Activated T-cell treated with anti-CD3 and anti-CD28 coated beads for 4 hours (primary cell): ENCODE measurements at places on chromosomes 7 and 10.

GRCh38 chr7:28564755-28565374 lies 152.5 kb downstream of the CREB5 start:
- DNase-seq = no peak

- DNase-seq = no peak
These were observed 24.6 kb upstream of the NAMPT start for GRCh38 chr7:106309362-106309761.

DNA sequence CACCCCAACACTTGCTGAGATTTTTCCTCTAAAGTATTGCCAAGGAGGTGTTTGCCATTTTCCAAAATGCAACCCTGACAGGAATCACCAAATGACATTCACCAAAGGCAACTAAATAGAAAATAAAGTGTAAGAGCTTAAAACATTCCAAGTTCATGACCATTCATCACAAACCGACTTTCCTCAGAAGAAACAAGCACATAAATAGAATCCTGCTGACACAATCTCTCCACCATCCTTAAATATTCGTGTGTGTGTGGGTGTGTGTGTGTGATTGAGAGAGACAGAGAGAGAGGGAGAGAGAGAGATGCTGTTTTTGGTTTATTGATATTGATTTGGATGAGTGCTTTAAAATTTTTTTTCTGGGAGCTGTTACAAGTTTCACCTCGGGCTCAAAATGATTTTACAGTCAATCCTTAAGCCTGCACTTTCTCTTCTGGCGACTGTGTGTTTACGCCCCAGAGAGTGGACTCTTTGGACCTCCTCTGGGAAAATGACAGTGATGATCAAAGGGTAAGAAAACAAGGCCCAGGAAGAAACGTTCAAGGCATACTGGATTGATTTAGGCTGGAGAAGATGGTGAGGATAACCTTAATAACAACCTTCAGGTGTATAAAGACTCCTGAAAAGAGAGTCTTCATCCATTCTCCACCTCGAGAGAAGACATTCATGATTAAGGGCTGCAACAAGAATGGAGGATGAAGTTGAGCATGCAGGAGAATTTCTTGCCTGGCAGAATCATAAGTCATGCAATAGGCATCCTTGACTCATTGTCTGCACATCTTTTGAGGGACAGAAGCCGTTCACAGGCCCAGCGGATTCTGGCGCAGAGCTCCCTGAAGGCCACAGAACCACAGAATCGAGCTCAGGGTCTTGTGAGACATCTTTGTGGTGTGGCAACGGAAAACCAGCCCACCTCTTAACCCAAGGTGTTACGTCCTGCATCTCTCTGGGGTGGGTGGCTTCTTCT lies 104.4 kb upstream of the FGFR2 start:
- no peak for DNase-seq

- no peak for DNase-seq
These were observed 25.8 kb upstream of the EEPD1 start for GRCh38 chr7:36127075-36127740.

DNA sequence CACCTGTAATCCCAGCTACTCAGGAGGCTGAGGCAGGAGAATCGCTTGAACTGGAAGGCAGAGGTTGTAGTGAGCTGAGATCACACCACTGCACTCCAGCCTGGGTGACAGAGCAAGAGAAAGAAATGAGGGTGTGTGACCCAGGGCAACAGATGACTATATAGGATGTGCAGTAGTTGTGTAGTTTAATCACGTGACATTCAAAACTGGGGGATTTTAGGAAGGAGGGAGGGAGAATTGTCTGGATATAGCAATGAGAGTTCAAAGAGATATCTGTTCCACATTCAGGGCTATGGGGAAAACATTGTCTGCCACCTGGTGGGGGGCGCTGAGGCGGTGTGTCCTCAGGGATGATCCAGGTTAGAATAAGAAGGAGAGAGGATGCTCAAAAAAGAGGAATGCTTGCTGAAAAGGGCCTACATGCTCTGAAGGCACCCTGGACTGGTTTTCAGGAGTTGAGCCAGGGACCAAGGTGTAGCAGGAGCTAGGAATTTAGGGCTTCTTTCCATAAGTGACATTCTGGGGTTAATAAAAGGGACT lies 7.8 kb upstream of the ZYX start:
- DNase-seq = no peak

- no peak for DNase-seq
These were observed 11.6 kb downstream of the GCK start for GRCh38 chr7:44177570-44178131.

DNA sequence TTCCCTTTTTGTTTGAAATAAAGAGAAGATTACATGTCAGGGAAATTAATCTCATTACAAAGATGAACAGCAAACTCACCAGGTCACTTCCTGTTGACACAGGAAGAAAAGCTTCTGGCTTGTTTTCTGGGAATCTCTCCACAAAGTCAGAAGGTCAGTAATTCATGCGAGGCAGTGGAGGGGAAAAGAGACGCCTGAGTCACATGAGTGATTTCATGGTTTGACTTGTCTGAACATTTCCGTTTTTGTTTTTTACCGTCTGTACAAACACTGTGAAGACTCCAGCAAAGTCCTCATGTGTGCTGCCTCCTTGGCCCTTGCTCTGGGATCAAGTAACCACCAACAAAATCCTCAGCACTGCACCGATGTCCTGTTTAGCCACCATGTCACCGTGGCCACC lies 2.5 kb upstream of the HABP2 start:
- DNase-seq = no peak

DNA sequence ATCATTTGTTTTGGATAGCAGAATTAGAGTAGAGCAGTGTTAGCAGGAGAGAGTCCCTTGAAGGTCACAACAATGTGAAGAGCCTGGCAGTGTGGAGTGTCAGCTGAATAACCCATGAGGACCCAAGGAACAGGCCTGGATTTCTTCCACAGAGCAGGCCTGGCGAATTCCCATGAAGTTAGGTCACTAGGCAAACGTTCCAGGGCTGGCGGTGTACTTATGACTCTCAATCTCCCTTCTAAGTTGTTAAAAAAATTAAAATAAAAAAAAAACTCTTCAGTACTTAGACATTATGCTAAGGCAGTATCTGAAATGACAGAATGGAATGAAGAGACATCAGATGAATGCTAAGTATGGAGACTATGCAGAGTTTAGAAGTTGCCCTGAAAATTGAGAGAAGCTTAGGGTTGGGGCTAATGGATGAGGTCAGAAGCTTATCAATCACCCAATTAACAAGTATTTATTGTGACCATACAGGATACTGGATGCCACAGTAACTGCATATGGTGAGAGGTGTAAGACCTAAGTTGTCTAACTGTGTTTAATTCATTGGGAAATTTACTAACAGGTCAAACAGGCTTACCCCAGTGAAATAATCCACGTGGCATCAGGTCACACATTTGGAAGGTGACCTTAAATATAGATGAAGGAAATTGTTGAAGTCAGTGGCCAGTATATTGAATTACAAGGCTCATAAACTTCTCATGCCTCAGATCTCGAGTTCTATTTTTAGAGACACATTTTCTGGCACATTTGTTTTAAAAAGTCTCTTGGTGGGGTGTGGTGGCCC lies 126.2 kb upstream of the NRP1 start:
- DNase-seq = no peak

- no peak for DNase-seq
These were observed 181.0 kb upstream of the NPY start for GRCh38 chr7:24102988-24103387.

DNA sequence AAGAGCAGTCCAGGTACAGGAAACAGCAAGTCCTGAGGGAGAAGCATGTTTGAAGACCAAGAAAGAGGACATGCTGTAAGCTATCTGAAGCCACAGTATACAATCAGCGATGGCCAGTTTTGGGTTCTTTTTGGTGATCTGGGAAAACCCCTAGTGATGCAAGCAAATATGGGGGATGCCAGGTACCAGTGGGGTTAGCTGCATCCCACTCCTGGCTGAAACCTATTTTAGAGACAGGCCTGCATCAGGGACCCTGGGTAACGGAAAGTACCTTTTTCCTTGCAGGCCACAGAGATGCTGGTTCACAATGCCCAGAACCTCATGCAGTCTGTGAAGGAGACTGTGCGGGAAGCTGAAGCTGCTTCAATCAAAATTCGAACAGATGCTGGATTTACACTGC lies 32.9 kb downstream of the AP3M1 start:
- DNase-seq = no peak

DNA sequence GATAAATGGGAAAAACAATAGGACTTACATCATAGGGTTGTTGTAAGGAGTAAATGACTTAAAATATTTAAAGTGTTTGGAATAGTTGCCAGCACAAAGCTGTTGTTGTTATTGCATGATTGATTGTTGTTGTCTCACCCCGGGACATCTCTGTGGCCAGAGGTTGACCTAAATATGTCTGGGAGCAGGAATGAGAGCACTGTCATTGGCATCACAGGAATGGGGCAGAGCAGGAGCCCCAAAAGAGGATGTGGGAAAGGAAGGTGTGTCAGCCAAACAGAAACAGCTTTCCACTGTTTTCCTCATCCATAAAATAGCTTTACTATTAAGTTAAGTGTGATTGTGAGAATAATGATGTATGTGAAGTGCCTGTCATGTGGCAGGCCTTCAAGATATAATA lies 121.6 kb downstream of the TMEM168 start:
- DNase-seq = no peak

DNA sequence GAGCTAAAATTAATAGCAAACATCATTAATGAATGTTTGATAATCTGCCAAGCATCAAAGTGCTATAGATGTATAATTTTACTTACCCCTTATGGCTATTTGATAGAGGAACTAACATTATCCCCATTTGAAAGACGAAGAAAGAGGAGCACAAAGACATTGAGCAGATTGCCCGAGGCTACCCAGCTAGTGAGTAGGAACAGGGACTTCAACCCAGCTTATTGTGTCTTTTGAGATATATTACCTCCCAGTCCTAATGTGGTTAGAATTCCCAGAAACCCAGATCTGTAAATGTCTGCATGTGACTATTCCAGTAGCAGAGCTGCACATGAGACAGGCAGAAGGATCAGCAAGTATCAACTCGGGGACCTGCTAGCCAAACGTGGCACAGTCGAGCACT lies 160.1 kb upstream of the AOAH start:
- DNase-seq = no peak

- no peak for DNase-seq
These were observed 226.2 kb upstream of the DGKB start for GRCh38 chr7:15128716-15129115.

DNA sequence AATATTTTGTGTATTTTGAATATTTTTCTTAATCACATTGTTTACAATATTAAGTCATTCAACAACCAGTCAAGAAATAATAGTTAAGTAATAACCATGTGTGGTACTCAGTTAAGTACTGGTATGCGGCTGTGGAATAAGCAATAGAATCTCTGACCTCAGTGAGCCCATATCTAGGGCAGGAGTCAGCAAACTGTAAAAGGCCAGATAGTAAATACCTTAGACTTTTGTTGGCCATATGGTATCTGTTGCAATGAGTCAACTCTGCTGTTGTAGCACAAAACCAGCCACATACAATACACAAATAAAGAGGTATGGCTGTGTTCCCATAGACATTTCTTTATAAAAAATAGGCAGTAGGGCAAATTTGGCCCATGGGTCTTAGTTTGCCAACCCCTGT lies 311.6 kb upstream of the SEMA3A start:
- no peak for DNase-seq

DNA sequence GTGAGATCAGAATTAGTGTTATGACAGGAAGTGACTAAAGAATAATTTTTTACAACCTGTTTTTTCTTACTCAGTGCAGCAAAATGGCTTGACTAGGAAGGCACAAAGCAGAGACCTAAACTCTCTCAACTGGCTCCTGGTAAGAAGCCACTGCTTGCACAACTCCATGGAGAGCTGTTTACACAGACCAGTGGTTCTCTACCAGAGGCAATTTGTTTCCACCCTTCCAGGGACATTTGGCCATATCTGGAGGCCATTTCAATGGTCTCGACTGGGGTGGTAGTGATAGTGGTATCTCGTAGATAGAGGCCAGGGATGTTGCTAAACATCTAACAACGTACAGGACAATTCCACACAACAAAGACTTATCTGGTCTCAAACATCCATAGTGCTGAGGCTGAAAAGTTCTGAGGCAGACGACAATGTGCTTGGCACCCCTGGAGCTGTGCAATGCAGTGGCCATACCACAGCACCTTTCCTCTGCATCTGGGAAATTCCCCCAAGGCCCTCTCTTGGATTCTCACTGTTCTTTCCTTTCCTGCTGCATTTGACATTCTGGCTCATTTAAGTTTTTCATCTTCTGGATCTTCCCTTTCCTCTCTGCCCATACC lies 105.4 kb upstream of the LAMB4 start:
- no peak for DNase-seq

GRCh38 chr7:114916261-114916892 lies 5.5 kb upstream of the MDFIC start:
- no peak for DNase-seq

- DNase-seq = no peak
These were observed 105.5 kb upstream of the CSTF2T start for GRCh38 chr10:51804866-51805265.

DNA sequence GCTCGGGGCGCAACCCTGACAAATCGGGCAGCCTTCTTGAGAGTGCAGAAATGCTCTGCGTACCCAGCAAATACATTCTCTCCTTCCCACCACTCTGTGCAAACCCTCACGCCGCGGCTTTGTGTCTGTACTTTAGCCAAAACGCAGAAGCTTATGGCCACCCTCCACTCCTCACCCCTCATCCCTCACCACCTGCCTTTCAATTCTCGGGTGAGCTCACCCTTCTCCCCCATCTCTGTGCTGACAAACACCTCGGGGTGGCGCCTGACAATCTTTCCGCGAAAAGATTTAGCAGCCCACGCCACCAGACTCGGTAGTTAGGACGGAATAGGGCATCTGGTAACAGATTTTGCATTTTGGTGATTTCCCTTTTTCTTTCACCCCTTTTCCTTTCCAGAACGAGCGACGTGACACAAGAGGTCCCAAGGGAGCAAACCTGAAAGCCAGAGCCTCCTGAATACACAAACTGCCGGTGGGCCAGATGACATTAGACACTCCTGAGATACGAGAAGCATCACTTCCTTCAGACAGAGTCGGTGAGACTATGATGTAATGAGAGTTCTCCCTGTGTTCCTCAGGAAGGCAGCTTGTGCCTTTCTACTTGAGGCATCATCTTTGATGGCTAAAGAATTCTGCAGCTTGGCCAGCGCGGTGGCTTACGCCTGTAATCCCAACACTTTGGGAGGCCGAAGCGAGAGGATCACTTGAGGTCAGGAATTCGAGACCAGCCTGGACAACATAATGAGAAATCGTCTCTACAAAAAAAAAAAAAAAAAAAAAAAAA lies 671 bp upstream of the ATAD1 start:
- DNase-seq = peak; percentile 61

- no peak for DNase-seq
These were observed 123.4 kb upstream of the PDLIM1 start for GRCh38 chr10:95414016-95414830.
